Suprapubic skin (tissue), 4 donors: ENCODE measurements at places on chromosomes 12 and 14.

- no peak for DNase-seq
These were observed 922 bp downstream of the TBX5 start for GRCh38 chr12:114404926-114405518.

DNA sequence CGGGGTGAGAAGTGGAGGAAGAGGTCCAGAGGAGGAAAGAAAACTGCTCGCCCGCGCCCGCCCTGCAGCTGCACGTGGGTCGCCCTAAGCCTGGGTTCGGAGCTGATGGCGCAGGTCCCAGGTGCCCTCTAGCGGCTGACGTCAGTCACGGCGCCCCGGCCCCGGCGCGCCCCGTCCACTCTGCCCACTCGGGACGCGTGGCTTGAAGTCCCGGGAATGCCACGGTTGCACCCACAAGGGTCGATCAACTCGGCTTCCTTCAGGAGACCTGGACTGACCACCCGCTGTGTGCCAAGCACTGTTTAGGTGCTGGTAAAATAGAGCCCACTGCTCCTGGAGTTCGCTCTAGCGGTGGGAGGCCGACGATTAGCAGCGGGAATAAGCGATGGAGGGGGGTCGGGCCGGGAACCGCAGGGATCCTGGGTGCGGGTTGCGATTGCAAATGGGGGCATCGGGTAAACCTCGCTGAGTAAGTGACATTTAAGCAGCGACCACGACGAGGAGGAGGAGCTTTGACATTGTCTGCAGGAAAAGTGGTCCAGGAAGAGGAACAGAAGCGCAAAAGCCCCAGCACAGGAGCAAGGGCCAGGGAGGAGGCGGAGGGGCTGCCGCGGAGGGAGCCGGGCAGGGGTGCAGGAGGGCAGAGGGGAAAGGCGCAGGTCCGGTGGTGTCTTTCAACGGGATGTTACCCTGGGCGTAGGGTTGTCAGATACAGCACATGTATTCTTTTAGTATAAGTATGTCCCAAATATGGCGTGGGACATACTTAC lies 5.1 kb upstream of the ZNF839 start:
- peak; percentile 94 for DNase-seq

- DNase-seq = no peak
These were observed 47.1 kb downstream of the SEC23A start for GRCh38 chr14:39055786-39056474.

- DNase-seq = no peak
These were observed 76.4 kb downstream of the SUSD6 start for GRCh38 chr14:69687606-69688298.

DNA sequence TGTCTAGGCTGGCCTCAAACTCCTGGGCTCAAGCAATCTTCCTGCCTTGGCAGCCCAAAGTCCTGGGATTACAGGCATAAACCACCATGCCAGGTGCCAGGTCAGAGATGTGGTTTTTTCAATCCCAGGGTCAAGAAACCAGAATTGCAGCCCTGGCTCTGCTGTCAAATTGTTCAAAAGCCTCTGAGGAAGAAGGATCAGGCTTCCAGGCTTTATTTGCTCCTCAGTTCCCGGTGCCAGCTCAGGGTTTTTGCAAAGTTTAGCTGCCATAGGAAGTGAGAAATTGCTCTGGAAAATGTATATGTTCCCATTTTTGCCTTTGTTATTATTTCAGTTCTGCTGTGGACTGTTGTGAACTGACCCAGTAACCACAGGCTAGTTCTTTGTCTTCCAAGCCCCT lies 28.7 kb downstream of the WNT5B start:
- DNase-seq = no peak

DNA sequence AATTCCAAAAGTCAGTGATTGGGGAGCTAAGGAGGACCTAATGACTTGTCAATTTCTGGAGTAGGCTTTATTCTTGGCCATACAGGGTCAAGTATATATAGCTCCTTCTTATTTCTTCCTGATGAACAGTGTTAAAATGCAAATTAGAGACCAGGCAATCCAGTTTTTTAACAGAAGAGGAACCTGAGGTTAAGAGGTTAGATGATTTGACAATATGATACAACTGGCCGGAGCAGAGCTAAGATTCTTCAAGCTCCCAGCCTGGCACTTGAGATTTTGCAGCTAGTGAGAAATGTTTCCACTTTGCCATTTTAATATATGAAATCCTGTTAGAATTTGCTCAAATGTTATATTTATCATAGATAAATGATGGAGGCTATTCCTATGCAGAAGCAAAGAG lies 204.0 kb downstream of the SSPN start:
- no peak for DNase-seq

GRCh38 chr12:107468182-107468581 lies 217.4 kb upstream of the PWP1 start:
- DNase-seq = no peak

DNA sequence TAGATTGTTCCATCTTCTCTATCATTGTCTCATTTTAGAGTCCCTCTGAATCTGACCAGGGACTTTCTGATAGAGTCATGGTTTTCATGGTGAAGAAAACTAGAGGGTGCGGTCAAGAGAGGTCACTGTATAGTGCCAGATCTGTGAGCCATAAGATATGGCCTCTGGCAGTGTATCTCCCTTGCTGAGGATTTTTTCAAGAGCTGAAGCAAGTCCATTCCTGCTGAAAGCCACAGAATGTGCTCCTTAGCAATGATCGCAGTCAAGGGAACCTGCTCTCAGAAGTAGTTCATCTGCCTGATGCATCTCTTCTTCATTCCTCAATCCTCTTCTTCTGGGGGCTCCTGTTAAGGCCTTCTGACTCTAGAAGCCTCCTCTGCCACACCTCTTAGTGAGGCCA lies 405.2 kb downstream of the EGLN3 start:
- no peak for DNase-seq

DNA sequence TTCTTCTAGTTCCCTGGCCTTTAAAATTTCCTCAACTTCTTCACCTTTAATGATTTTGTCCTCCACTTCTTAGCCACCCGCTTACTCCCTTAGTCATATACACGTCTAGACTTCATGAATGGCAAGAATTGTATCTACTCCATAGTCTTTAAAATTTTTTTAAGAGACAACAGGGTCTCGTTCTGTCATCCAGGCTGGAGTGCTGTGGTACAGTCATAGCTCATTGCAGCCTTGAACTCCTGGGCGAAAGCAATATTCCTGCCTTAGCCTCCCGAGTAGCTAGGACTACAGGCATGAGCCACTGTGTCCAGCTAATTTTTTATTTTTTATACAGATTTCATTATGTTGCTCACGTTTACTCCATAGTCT lies 47.9 kb downstream of the BBS10 start:
- DNase-seq = no peak

DNA sequence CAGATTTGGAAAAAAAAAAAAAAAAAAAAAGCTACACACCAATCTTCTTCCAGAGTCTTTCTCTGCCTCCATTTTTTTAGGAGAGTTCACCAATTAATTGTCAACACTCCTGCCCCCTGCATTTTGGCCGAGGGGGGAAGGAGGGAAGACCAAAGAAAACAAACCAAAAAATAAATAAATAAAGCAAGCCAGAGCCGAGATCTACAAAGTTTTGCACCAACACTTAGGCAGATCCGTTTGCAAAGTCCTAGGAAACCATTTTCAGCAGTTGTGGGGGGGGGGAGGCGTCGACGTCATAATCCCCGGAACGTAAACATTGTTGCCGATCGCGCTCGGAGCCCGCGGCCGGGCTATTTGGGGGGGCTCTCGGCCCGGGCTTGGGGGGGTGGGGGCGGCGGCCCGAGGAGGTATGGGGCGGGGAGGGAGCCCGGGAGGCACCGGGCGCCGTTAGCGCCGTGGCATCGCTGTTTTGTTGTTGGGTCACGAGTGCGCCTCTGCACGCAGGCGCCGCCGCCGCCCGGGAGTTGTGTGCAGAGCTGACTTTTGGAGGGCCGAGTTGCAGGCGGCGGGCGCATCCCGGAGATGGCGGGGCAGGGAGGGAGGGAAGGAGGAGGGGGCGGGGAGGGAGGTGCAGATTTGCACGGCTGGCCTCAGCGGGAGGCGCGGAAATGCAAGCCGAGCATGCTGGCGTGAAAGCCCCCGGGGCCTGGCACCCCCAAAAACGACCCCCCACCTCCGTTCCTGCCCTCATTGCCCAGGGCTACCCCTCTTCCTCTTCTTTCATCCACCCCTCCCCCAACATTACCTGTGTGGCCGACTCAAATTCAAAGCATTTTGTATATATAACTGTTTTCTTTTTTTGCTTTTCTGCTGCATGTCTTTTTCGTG lies 598 bp downstream of the KDM2B start:
- peak; percentile 85 for DNase-seq

GRCh38 chr12:131929581-131930456 lies 743 bp downstream of the PUS1 start:
- DNase-seq = no peak

- no peak for DNase-seq
These were observed 88.9 kb downstream of the NTF3 start for GRCh38 chr12:5520831-5521230.

DNA sequence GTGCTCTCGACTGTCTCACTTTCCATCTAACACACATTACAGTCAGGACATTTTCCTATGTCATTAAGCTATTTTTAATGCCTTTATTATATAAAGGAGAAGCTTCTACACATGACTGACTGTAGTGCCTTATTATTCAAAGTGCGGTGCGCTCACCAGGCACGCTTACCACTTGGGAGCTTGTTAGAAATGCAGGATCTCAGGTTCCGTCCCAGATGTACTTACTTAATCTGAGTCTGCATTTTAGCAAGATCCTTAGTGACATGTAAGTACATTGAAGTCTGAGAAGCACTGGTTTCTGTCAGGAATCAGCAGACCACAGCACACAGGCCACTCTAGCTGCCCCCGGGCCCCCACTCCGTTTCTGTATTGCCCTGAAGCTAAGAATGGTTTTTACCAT lies 44.7 kb upstream of the MDM1 start:
- no peak for DNase-seq

GRCh38 chr12:87315-87714 lies 20.7 kb downstream of the IQSEC3 start:
- DNase-seq = no peak

GRCh38 chr14:32136027-32136825 lies 59.1 kb downstream of the ARHGAP5 start:
- no peak for DNase-seq

DNA sequence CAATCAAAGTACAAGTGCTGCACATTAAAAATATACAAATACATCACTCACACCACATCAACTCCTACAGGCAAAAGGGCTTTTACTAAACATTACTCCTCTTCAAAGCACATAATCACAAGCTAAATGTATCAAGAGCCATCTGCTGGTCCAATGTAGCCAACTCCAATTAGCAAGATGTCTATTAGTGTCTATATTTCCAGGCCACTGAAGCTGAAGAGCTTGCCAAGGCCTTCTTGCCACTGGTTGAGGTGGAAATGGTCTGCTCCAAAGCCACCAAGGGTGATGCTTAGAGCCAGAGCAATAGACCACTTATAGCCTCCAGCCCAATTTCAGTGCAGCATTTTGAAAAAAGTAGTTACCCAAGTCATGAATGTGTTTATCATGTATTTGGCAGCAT lies 54.4 kb downstream of the RASSF9 start:
- DNase-seq = no peak

DNA sequence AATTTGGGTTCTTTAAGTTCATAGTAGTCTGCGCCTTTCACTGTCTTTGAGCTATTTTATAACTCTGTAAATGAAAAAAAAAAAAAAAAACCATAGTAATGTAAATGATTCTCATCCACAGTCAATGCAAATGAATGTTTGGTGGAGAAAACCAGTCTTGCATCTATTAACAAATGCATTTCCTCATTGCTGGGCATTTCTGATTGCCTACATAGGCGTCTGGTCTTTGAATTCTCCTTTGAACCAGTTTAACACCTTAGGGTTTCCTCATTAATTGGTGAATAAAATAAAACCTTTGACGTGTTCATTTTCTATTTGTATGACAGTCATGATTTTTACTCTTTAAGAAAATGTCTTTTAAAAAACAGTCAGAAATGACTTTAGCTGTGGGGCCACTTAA lies 114.8 kb downstream of the C12orf75 start:
- DNase-seq = no peak

- DNase-seq = peak; percentile 92
These were observed 7.9 kb downstream of the DYNC1H1 start for GRCh38 chr14:101972126-101972866.

GRCh38 chr12:52260361-52261207 lies 13.9 kb upstream of the KRT86 start:
- no peak for DNase-seq

GRCh38 chr12:126474703-126475102 lies 1409.5 kb downstream of the AACS start:
- no peak for DNase-seq

- DNase-seq = no peak
These were observed 129.3 kb downstream of the ACSS3 start for GRCh38 chr12:81207173-81207572.

GRCh38 chr12:53230108-53230845 lies 1.7 kb downstream of the RARG start:
- no peak for DNase-seq

DNA sequence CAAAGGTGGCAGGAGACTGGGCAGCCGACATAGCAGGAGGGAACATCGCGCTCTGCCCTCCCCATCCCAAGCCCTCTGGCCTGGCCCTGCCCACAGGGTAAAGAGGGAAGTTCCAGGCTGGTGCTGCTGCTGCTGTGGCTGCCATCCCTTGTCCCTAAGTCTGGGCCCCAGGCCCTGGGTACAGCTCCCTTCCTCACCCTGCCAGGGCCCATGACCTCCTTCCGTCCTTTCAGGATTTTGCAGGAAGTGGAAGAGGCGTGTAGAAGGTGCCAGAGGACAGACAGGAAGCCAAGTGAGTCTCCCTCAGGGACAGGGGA lies 14.7 kb upstream of the NCOR2 start:
- no peak for DNase-seq

DNA sequence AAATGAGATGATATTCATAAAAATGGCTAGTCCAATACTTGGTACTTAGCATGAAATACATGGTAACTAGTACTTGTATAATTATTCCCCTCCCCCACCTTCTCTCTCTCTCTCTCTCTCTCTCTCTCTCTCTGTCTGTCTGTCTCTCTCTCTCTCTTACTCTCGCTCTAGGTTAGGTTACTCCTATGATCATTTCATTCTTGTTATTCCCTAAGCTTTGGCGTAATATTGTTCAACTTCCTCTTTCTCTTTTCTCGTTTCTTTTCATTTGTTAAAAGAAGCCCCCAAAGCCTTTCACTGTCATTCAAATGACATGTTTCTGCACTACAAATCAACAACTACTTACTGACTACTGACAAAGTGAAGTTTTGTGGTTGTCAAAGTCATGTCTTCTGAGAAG lies 89.8 kb downstream of the GRIP1 start:
- no peak for DNase-seq

DNA sequence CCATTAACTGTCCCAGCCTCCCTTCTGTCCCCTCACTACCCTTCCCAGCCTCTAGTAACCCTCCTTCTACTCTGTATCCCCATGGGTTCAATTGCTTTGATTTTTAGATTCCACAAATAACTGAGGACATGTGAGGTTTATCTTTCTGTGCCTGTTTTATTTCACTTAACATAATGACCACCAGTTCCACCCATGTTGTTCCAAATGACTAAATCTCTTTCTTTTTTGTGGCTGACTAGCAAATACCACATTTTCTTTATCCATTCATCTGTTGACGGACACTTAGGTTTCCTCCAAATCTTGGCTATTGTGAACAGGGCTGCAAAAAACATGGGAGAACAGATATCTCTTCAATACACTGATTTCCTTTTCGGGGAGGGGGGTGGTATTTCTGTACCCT lies 65.7 kb downstream of the PRKD1 start:
- no peak for DNase-seq

GRCh38 chr14:96394047-96394815 lies 2.3 kb downstream of the AK7 start:
- DNase-seq = no peak

GRCh38 chr14:68638141-68638999 lies 154.5 kb downstream of the ZFP36L1 start:
- DNase-seq = no peak

- no peak for DNase-seq
These were observed 2.6 kb downstream of the IFI27L2 start for GRCh38 chr14:94126800-94127199.

- DNase-seq = peak; percentile 80
These were observed 864 bp downstream of the DNAJC22 start for GRCh38 chr12:49347311-49348193.
